ENCODE measurements at places on chromosomes 4 and X.

- no peak for DNase-seq
These were observed 9.0 kb downstream of the ATP10D start for GRCh38 chr4:47494124-47494430.

- DNase-seq, result peak; percentile 9
These were observed 83.9 kb upstream of the SPANXB1 start for GRCh38 chrX:140918398-140919038.

DNA sequence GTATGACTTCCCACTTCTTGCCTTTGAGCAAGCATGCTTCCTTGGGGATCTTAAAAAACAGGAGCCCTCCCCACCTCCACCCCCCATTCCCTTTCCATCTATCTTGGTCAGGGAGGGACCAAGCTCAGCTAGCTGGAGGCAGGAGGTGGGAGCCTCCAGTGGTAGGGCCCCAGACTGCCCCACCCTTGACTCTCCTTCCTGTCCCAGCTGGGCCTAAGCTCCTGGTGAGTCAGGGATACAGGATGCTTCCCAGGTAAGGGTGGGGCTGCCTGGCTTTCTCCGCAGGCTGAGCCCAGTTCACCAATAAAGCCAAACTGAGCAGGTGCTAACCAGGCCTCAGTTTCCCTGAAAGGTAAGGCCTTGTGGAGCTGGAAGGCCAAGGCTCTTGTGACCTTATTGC lies 15.2 kb downstream of the EFNB1 start:
- DNase-seq, result no peak

DNA sequence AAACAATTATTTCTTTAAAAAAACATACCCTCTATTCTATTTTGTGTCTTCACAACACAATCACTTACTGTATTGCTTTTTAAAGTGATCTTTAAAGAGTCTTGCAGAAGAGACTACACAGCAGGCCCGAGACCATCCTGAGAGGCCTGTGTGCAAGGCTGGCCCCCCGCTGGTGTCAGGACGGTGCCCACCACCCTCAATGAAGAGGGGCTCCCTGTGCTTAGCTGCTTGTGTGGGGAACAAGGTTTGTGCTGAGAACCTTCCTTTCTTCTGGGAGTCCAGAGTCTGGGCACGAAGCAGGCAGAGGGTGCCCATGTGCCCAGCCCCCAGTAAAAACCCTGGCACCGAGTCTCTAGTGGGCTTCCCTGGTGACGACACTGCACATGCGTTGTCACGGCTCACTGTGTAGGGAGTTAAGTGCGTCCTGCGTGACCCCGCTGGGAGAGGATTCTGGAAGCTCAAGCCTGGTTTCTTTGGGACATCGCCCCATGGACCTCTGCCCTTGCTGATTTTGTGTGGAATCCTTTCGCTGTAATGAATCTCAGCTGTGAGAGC lies 22.0 kb downstream of the RGS12 start:
- no peak for DNase-seq

DNA sequence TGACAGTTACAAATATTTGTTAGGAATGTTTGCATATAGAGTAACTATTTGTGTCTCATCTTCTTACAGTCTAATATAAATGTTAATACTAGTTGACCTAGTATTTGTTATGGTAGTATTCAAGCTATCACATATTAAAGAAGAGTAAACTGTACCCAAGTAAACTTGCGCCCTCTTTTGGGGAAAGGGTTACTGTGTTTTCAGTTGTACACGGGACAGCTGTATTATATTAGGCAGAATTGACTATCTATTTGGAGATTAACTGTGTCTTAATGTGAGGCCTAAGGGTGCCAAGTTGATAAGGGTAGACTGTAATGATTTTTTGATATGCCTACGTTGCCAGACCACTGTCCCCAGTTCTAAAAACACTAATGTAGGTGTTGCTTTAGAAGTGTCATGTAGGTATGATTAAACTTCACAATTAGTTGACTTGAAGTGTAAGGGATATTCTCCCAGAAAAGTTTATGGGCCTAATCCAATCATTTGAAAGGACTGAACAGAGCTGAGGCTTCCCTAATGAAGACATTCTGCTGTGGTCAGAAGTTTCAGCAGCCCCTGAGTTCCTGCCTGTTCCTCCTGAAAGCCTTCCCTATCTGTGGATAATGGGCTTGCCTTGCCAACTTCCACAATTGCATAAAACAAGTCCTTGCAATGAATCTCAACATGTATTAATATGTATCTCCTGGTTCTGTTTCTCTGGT lies 172.8 kb upstream of the CXCL13 start:
- no peak for DNase-seq

DNA sequence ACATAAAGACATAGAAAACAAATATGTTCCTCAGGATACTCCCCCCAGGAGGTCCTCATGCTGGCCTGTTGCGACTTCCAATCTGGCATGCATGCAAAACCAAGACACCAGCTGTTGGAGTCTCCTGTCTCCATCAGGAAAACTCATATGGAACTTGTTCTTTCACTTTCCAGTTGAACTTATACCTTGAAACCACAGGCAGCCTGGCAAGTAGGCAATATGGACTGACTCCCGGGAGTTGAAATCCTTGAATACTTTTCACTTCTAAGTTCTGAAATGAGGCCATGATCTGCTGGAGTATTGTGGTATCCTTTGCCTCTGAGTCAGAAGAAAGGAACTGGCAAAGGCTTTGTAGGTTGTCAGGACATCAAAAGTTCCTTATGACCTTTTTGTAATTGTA lies 444.2 kb downstream of the IDS start:
- DNase-seq, result no peak

- no peak for DNase-seq
These were observed 2.8 kb upstream of the BEX3 start for GRCh38 chrX:103373581-103373980.

- DNase-seq, result no peak
These were observed 136.4 kb upstream of the FGF13 start for GRCh38 chrX:138847930-138848329.

DNA sequence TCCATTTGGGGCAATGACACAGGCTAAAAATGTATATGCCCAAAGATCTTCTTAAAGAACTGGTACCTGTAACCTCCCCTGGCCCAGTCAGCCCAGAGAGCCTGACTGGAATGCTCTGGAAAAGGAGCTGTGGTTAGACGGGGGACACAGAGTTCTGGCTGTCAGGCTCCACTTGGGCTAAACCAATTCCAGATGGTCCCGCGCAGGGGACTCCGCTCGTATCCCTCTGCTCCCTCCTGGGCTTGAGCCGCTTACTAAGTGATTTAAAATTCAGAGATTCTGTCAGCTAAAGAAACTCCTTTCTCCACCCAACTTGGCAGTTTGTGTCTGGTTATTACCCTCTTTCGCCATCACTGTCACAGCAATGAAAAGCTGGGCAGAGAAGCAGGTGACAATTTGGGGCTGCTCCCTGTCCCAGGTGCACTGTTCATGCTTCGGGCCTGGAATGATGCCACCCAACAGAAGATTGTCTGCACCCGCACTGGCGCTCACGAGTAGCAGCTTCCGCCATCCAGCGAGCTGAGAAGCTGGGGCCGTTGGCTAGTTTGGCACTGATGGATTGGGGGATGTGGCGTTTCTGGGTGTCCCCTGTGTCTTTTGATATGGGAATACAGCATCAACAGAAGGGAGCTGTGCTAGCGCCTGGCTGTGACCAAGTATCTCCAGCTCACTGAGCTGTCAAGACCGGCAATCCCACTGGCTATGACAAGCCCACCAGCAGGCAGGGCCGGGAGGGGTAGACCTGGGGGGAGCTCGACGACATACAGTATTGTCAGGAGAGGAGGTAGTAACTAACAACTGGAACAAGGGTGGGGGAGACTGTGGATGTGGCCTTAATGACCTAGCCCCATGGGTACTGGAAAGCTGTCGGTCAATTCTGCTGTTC lies 6.7 kb upstream of the IRAK1 start:
- no peak for DNase-seq

DNA sequence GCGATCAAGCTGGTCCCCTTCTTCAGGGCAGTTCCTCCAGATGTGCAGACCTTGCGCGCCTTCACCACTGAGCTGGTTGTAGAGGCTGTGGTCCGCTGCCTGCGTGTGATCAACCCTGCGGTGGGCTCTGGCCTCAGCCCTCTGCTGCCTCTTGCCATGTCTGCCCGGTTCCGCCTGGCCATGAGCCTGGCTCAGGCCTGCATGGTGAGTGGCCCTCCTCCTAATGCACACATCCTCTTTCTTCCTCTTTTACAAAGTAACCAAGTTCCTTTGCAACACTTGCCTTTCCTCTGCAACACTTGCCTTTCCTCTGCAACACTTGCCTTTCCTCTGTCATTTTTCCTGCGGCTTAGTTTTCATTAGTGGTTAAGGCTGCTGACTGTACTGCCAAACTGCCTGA lies 1.8 kb downstream of the CCDC22 start:
- DNase-seq, result no peak

DNA sequence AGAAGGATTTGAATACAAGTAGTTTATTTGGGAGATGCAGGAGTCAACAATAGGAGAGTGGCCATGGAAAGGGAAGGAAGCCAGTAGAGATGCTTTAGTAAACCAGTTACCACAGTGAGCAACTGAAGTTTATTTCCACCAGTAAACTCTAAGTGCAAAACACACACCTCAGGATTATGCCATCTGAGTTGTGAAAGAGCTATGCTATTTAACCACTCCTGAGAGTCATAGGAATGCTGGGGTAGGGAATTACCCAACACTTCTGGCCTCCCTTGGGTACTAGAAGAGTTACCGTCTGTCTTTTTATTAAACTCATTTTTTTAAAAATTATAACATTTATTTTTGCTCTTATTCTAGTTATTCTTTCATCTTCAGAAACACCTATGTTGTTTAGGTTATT lies 834.6 kb upstream of the AMOT start:
- DNase-seq, result no peak

DNA sequence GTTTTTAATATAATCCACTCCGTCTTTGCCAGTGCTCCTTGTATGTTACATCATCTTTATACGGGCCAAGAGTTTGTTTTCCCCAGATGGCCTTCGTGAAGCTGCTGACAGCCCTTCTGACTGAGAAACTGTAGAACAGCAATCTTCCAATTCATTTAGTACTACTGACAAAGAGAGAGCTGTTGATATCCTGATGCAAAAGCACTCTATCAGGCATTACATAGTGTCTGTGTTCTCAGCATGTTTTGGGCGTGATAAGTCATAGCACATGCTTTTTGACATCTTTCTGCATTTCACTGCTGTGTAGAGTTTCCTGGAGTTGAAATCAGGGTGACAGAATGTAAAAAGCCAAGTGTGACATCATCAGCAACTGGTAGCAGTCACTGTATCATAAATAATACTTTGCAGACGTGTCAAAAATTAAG lies 746.3 kb upstream of the FAM241A start:
- peak; percentile 95 for DNase-seq

- DNase-seq, result no peak
These were observed 41.5 kb upstream of the CYP4V2 start for GRCh38 chr4:186149872-186150271.

- no peak for DNase-seq
These were observed 21.0 kb downstream of the MAN2B2 start for GRCh38 chr4:6595897-6596537.

GRCh38 chrX:39996536-39996935 lies 101.2 kb downstream of the BCOR start:
- no peak for DNase-seq

DNA sequence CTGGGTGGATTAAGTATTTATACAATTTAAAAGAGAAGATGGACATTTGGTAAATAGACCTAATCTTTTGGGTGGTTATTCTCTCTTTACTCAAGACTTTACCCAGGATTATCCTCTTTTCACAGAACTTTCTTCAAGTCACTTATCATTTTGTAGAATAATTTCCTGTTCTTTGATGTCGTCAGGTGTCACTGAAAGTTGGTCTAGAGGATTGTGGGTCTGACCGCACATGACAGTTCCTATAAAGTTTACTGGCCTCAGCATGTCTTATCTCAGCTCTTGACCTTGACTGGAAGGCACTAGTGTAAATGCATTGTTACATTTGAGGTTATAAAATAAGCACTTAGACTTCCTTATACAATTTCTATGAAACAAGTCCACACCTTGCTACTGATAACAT lies 139.9 kb upstream of the SLC4A4 start:
- DNase-seq, result no peak

DNA sequence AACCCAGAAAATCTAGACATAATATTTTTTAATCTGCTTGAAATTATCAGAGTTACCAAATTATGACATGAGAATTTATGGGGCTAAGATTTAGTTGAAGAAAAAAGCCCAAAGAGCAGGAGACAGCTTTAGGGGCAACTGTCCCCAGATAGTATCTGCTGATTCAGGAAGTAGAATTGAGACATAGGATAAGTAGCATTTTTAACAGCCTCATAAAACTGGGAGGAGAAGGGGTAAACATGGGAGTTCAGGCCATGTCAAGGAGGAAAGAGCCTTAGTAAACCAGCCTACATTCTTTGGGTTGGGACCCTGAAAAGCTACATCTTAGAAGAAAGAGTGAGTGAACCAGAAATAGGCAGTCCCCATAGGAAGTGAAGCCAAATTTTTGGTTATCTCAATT lies 9.7 kb upstream of the RAB28 start:
- no peak for DNase-seq

- DNase-seq, result peak; percentile 18
These were observed 549 bp downstream of the MSL3 start for GRCh38 chrX:11758400-11759171.

DNA sequence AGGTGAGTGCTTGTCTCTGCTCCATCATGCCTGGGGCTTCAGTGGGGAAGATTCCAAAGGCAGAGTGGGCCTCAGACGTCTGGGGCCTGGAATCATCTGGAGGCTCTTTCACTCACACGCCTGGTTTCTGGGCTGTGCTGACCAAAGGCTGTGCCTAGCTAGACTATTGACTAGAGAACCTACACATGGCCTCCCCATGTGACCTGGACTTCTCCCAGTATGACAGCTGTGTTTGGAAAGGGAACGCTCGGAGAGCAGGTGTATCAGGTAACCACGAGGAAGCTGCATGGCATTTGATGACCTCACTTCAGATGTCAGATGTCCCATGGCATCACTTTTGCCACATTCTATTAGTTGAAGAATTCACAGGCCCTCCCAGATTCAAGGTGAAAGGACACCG lies 51.0 kb downstream of the ADGRL3 start:
- no peak for DNase-seq

DNA sequence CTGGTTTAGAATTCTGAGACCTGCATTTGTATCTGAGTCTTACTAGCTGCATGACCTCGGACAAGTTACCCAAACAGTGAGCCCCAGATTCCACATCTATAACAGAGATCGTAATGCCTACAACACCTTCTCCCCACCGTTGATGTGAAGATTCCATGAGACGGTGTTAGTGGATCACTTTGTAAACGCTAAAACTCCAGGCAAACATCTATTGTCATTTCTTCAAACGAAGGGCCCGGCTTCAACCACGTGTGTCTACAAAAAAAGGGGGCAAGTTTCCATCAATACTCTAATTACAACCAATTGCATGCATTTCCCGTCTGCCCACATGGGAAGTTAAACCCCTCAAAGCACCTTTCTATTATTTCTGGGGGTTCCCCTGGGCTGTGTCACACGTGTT lies 99.1 kb upstream of the ENPP6 start:
- no peak for DNase-seq

GRCh38 chr4:2044119-2044485 lies 15.0 kb upstream of the NAT8L start:
- DNase-seq, result no peak

DNA sequence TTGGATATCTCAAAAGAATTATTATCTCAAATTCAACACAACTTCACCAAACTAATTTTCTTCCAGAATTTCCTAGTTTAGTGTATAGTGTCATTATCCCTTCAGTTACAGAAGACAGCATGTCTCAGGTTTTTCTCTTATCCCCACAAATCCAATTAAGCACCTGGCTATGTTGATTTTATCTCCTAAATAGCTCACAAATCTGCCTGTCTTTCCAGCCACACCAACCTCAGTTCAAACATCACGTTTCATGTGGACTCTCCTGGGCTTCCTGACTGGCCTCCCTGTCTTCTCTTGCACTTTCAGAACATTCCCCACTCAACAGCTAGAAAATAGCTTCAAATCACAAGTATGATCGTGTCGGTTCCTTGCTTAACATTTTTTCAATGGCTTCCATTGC lies 14.8 kb downstream of the STK32B start:
- DNase-seq, result no peak
